ENCODE measurements at places on chromosomes 16 and 17.

- no peak for DNase-seq
Observed at GRCh38 chr16:88595101-88595500, 24.9 kb downstream of the ZC3H18 start.

DNA sequence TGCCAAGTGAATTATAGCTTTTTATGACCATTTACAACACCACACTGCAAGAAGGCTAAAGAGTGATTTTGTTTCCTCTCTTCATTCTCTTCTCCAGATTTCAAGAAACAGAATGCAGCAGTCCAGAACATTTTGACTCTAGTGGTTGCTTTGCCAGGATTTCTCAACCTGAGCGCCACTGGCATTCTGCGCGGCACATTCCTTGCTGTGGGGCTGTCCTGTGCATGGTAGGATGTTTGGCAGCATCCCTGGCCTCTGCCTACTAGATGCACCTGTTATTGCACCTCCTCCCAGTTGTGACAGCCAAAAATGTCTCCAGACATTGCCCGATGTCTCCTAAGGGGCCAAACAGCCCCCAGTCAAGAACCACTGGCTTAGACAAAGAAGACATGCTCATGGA is 25.7 kb upstream of the SLC39A11 start:
- DNase-seq: no peak

DNA sequence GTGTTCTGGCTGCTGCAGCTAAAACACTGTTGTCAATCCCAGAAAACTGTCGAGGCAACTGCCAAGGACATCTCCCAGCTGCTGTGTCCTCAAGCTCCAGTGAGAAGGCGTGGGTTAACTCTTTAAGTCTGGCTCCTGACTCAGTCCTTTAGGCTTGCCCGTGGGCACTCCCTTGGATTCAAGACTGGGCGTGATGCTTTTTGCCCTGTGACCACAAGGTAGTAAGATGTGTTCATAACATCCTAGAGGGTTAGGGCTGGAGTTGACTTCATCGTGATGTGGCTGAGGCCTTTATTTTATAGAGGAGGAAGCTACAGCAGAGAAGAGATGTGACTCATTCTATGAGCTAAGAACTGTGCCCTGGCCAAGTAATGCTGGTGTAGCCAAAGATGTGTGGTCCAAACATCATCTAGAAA is 50.9 kb upstream of the TEKT3 start:
- peak; percentile 93 for DNase-seq

DNA sequence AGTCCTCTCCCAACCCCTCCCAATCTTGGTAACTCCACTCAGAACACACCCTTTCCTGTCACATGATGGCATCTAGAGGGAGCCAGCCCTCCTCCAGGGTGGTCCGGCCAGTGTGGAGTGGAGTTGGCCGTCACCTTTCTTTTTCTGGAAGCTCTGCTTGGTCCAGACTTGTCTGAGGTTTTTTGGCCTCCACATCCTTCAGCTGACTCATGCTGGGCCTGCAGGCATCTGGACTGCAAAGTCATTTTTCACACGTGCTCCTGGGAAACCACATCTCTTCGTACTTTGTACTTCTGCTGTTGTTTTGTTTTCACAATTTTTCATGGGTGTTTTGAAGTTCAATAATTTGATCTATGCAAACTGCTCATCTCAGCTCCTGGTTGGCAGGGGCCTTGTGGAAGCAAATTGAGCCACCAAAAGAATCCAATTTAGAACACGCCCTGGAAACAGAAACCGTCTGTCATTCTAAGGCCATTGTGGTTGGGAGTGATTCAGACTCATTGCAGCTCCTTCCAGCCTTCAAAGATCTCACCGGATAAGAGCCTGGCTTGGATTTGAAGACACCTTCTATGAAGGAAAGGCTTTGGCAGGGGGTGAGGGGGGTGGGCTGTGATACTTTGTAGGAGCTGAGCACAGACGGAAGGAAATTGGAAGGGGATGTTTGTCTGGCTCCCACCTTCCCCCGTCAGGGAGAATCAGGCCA is 42.4 kb upstream of the NF1 start:
- DNase-seq: peak; percentile 99

DNA sequence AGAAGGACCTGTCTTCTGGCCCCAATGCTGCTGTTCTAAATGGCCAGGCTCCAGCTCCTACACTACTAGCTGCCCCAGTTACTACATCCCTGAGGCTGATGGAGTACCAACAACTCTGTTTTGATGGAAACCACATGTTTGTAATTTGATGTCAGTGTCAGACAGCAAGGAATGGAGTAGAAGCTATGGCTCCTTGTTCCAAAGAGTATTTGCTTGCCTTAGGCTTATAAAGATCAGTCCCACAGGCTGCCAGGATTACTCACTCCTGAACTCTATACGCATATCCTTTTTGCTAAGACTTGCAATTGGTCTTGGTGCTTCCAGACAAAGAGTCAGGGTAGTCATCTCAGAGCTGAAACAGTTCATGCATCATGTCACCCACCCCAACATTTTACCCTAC is 139.6 kb downstream of the HS3ST3A1 start:
- DNase-seq: peak; percentile 44

DNA sequence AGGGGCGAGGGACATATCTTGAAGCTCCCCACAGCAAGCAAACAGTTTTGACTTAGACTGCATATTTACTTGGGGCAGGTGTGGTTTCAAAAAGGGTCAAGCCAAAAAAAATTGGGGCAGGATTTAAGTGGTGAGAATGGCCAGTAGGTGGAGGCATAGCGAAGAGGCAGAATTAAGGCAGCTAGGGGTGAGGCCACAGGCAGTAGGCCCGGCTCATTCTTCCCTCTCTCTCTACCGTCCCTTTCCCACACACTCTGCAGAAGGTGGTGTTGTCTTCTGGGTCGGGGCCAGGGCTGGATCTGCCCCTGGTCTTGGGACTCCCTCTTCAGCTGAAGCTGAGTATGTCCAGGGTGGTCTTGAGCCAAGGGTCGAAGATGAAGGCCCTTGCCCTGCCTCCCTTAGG is 2.6 kb downstream of the SHBG start:
- peak; percentile 36 for DNase-seq

- DNase-seq: no peak
Observed at GRCh38 chr17:35889241-35889640, 9.1 kb upstream of the CCL5 start.

DNA sequence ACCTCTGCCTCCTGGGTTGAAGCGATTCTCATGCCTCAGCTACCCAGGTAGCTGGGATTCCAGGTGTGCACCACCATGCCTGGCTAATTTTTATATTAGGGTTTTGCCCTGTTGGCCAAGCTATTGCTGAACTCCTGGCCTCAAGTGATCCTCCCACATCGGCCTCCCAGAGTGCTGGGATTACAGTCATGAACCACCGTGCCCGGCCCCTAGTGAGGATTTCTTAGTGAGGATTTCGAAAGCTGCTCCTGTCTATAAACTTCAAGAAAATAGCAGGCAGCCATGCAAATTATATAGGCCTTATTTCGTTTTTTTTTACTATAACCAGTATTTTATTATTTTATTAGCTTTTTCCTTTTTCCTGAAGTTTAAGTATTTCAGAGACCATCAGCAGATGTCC is 41.6 kb downstream of the EPN2 start:
- DNase-seq: no peak

- no peak for DNase-seq
Observed at GRCh38 chr17:79806446-79806760, 9.5 kb upstream of the CBX8 start.

DNA sequence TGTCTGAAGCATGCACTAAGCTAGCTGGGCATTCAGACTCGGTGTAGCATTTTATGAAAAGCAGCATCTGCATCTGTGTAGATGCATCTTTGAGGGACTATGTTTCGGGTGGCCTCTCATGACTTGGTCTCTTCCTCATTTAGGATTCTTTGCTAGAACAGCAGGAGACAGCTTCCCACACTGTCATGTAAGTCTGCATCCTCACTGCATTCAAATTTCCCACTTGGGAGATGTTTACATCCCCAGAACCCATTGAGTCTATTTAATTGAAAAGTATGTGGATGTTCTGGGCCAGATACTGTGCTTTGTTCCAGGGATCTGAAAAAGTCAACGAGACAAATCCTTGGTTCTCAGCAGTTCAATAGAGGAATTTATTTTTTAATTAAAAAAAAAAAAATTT is 198.6 kb upstream of the EEF2KMT start:
- no peak for DNase-seq

DNA sequence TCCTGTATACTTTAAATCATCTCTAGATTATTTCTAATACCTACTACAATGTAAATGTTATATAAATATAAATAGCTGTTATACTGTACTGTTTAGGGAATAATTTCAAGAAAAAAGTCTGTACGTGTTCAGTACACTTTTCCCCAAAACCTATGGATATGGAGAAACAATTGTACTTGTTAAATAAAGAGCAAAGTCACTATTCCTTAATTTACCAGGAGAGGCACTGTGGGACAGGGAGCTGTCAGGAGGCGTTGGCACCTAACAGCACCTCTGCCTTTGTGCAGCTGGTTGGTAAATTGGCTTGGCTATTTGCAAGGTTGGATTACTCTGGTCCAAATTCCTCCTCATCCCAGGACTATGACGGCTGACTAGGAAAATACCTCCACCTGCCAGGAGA is 28.0 kb downstream of the CRHR1 start:
- DNase-seq: peak; percentile 16

GRCh38 chr17:61366715-61367413 is 32.8 kb upstream of the TBX2 start:
- no peak for DNase-seq

DNA sequence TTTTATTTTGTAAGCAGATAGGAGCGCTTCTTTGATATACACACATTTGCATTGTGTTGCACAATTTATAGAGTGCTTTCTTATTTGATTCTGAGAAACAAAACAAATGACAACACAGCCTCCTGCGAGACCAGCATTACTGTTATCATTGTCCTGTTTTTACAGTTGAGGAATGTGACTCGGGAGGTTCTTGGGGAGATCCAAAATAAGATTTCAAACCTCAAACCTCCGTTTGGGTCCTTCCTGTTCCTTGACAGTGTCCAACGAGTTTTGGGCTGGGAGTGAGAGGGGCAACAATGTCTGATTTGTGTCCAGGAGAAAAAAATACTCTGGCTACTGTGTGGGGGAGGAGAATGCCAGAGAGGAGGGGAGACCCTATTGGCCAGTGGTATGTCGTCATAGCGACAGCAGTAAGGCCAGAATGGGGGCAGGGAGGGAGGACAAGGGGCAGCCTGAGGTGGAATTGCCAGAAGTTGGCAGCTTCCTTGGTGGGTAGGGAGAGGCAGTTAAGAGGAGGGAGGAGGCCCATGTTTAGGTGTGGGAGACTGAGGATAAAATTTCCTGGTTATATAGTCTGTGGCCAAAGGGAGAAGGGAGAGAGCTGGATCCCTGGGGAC is 45.5 kb downstream of the TMEM132E start:
- DNase-seq: no peak

GRCh38 chr17:72634621-72635020 is 457.9 kb downstream of the SLC39A11 start:
- no peak for DNase-seq

DNA sequence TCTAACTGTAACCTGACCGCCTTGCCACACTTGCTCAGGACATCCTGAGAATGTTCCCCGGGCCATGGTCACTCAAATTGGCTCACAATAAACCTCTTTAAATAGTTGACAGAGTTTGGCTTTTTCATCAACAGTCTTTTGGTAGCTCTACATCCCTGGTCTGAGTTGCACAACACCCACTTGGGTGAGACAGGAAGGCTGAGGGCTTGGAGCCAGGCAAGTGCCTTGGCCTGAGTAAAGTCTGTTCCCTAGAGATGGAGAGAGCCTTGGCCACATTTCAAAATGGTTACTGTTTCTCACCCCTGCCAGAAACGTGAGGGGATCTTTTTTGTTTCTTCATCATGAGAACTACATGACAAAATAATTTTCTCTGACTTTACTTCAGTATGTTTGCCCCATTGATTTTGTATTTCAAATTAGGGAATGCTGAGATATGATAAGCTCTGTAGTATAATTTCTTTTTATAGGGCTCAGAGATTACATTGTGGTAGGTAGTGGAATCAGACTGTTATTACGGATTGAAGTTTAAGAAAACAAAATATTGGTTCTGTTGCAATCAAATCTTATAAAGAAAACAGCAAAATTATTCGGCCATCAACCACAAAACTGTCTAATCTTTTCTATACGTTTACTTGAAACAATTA is 53.9 kb upstream of the NETO2 start:
- DNase-seq: peak; percentile 12

DNA sequence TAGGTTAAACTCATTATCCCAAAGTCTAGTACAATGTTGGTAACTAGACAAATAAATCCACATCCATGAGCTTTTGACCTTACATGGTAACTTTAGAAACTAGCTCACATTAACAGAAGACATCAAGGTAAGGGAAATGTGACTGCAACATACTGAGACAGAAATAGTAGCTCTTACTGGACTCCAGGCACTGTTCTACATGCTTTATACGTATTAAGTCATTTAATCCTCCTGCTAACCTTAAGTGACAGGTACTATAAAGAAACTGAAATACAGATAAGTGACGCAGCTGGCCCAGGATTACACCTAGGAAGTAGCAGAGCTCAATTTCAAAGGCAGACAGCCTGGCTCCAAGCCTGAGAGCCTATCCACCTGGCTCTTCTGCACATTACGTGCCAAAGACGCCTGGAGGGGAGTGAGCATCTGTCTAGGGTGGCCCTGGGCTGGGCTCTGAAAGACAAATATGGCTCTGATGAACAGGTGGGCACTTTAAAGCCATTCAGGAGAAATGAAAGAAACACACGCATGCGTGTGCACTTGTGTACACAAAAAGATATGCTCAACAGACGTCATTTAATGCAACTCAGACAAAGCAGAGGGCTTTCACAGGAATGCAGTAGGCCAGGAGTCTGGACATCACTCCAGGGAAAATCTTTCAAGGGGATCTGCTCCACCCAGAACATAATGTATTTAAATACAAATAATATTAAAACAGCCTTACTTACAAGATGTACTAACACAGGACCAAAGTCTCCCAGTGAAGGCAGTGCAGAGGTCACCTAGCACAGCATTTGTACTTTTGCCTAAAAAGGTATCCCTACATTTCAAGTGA is 4.4 kb downstream of the ZC3H7A start:
- no peak for DNase-seq

DNA sequence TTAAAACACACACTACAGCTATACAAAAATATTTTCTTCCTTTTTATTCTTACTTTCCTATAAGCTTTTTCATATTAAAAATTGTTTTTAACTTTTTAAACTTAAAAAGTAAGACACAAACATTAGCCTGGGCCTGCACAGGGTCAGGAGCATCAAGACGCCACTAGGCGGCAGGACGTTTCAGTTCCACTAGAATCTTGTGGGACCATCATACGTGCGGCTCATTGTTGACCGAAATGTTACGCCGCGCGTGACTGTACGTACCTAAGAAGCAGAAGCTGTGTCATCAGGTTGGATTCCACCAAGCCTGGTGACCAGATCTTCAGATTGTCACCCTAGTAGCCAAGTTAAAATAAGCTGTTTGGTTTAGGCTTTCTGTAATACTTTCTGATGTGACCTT is 47.1 kb downstream of the USP10 start:
- DNase-seq: no peak

- DNase-seq: no peak
Observed at GRCh38 chr17:45910667-45911066, 16.3 kb downstream of the MAPT start.

- DNase-seq: no peak
Observed at GRCh38 chr17:17004251-17004996, 32.5 kb upstream of the TNFRSF13B start.

- no peak for DNase-seq
Observed at GRCh38 chr17:16495980-16496819, 4.2 kb upstream of the LRRC75A start.

GRCh38 chr16:73150786-73151185 is 102.9 kb upstream of the ZFHX3 start:
- no peak for DNase-seq
